HS-27A (cell line): ENCODE measurements at places on chromosomes 16 and 17.

- DNase-seq, result no peak
Measured at GRCh38 chr17:57511475-57512123, 233.5 kb downstream of the CCDC182 start.

- no peak for DNase-seq
Measured at GRCh38 chr17:13008461-13008860, 9.4 kb downstream of the ELAC2 start.

DNA sequence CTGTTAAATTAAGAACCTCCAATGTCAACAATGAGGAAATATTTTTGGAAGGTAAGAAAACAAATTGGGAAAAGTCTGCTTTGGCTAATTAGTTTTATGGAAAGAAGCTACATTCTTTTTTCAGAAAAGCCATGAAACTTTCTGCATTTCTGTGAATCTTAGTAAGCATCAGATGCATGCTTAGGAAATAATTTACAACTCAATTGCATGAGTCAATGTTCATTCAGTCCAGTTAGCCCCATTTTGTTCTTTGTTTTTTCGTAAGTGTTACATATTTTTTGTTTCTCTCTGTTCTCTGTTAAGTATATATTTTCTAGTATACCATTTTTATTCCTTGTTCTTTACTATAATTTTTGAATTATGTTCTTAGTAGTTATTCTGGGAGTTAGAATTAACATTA lies 195.2 kb upstream of the KIF2B start:
- peak; percentile 48 for DNase-seq

DNA sequence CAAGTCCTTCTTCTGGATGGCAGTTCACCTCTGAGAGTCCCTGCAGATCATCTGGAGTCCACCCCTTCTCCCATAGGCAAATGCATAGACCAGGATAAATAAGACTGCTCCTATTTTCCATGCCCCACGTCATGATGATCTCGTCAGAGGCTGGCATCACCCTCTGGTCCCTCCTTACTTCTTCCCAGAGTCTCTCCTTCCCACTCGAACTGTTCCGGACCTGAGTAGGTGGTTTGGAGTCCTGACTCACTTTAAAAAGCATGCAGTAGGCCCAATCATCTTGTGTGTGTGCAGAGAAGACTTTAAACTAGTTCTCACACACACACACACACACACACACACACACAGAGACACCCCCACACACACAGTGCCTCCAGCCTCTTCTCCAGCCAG lies 72.0 kb downstream of the SOX9 start:
- no peak for DNase-seq

GRCh38 chr16:88939245-88939971 lies 37.6 kb downstream of the CBFA2T3 start:
- no peak for DNase-seq

DNA sequence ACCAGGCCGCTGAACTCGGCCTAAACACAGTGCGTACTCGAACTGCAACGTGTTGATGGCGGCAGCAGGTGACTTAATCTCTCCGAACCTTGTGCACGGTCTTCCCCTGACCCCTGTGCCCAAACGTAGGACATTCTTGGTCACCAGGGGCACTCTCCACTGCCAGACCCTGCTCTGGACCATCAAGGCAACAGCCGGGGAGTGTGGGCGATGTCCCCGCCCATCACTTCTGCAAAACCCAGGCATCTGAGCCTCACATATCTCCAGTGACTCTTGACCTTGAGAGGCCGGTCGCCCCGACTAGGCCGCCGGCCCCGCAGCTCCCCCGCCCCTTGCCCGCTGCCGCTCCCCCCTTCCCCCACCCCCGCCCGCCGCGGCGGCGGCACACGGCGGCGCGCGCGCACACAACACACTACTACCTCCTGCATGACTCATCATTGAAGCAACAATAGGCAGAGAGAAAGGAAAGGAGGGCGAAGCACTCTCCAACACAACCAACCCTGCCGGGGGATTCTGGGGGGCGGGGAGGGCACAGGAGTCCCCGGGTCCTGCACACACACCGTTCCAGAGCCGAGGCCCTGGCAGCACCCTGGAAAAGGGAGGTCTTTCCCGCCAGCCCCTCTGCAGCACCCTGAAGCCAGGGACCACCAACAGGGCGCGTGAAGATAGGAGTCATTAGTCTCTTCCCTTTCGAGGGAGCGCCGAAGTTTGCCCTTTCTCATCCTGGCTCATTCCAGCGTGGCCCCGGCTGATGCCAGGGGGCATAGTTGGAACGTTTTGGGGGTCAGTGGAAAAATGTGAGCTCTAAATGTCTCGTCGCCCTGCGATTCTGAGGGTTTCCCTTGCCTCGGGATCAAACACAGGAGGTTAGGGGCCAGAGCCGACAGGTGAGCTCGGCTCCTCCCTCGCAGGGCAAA lies 1.9 kb downstream of the MNT start:
- DNase-seq, result no peak

GRCh38 chr17:83135692-83136091 lies 56.3 kb downstream of the METRNL start:
- DNase-seq, result no peak

- DNase-seq, result no peak
Measured at GRCh38 chr17:71338396-71338795, 782.4 kb upstream of the SOX9 start.
